Hepatic stellate cell (primary cell): ENCODE measurements at places on chromosomes 4 and X.

- DNase-seq: no peak
Measured at GRCh38 chrX:109739625-109740432, 6.8 kb upstream of the ACSL4 start.

DNA sequence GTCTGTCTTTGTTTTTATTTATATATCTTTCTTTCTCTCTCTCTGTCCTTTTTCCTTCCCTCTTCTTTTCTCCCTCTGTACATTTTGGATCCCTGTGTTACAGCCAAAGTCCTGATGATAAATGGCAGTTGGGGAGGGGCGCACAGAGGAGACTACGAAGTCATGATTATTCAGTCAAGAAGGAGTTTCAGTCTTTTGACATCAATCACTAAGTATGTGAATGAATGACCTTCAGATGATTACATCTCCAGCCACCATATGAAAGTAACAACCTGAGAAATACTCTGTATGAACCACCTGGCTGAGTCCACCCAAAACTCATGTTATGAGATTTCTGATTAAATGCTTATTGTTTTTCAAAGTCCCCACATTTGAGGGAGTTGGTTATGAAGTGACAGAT, 45.0 kb downstream of the UGT2B7 start:
- DNase-seq: no peak

GRCh38 chrX:129115104-129115503, 408.2 kb downstream of the SMARCA1 start:
- DNase-seq: peak; percentile 6

- DNase-seq: no peak
Measured at GRCh38 chr4:127685292-127685691, 44.9 kb upstream of the SLC25A31 start.

GRCh38 chr4:8084712-8085490, 73.7 kb downstream of the ABLIM2 start:
- DNase-seq: no peak
